ENCODE measurements at places on chromosomes 4 and X. TPM values are rescaled to one million over a fixed set of nuclear protein-coding genes. Genes with fewer than 3 reads are reported as not detected.

The PDK3 gene
- total RNA-seq = 32.2 TPM

The PI4K2B gene
- 42.0 TPM for total RNA-seq

The FAM47E gene
- not detected for total RNA-seq

The TMEM144 gene
- 0.66 TPM for total RNA-seq

The SSX1 gene
- total RNA-seq = not detected

The STK26 gene
- 28.6 TPM for total RNA-seq

The SPACA5 gene
- total RNA-seq = not detected

The ASB11 gene
- total RNA-seq = not detected

The TRIM2 gene
- total RNA-seq = 0.29 TPM

DNA sequence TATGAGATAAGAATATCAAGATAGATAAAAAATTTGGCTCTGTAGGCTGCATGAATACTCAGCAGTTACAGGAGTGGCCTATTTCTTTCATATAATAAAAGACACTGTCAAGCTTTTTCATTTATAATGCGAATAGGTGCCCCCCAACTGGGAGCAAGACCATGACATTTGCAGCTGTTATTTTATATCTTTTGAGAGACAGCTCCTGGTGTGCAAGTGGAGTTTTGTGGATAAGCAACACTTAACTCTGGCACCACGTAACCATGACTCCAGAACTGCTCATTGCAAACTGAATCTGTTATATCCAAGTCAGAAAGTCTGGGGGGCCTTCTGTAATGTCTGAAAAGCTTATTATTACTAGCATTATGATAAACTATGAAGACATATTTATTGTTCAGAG lies 1372.4 kb downstream of the C4orf33 start:
- DNase-seq = no peak

- DNase-seq = peak; percentile 45
These were observed 60.4 kb upstream of the HPF1 start for GRCh38 chr4:169818063-169818679.

- no peak for DNase-seq
These were observed 57.6 kb upstream of the LGI2 start for GRCh38 chr4:25088093-25088952.

DNA sequence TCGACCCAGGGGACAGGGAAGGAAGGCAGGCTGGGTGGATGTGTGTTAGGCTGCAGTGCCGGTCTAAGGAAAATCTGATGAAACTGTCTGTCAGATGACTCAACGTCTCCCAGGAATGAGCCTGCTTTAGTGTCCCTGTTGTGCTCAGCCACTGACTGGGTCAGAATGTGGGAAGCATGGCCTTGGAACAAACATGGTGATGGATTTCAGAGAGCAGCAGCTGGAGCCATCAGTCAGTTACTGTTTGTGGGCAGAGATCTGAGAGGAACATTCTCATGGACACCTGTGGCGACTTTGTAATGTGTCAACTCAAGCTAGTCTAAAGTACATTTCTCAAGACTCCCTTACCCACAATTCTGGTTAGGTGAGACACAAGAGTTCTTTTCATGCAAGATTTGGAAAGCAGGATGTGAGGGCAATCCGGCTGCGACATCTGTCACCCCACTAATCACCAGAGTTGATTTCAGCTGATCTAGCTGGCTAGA lies 63.2 kb downstream of the ANAPC10 start:
- no peak for DNase-seq

DNA sequence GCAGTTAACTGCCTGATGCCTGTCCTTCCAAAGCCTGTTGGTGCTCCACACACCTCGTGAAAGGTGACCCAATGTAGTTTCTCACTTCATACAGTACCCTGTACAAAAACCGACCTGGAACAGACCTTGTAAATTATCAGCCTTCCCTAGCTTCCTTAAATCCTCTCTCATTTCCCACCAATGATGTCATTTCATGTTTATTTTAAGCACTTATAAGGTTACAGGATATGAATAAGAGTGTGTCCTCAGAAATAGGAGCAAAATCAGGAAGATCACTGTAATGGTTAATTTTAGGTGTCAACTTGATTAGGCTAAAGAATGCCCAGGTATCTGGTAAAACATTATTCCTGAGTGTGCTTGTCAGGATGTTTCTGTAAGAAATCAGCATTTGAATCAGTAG lies 44.7 kb downstream of the TMEM150C start:
- DNase-seq = no peak

DNA sequence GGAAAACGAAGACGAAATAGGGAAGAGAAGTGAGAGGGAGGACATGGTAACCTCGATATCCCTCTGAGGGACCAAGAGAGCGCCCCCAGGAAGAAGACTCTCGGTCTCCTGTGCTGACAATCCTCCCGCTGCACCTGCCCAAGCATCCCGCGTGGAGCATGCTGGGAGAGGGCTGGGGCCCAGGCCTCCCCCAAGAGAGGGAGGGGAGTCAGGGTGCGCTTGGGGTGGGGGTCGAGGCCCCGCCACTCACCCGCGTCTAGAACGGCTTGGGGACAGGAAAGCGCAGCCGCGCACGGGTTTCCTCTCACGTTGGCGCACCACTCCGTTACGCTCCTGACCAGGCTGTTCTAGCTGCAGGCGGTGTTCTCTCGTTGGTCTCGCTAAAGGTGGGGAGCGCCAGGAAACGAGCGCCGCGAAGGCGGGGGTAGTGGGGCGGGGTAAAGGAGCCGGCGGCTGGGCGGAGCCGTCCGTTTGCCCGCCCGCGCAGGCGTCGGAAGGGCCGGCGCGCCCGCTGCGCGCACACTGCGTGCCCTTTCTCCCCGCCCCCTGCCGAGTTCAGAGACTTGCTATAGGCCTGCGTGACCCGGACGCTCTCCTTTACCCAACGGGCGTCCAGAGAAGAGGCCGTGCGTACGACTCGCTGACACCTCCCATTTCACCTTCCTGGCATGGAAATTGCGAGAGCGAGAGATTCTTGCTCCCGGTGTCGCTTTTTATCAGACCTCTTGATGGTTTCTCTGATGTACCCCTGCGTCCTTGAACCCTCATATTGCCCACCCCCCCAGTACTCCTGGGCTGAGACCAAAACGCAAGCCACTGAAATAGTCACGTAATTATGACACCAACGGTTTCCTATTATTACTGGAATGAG lies at the start of gene C1GALT1C1:
Gene C1GALT1C1, minus strand, starts transcription at position 388 of the 871 bp plus-strand sequence. CDS start 2,888 bp downstream, outside the sequence.
- peak; percentile 94 for DNase-seq

GRCh38 chrX:154731881-154732280 lies 19.0 kb downstream of the GAB3 start:
- no peak for DNase-seq

GRCh38 chr4:128553686-128554515 lies 255.6 kb upstream of the JADE1 start:
- no peak for DNase-seq

- no peak for DNase-seq
These were observed 88.1 kb downstream of the CCSER1 start for GRCh38 chr4:90215286-90215685.

- no peak for DNase-seq
These were observed 98.0 kb downstream of the GASK1B start for GRCh38 chr4:158074851-158075250.

GRCh38 chr4:175229154-175229553 lies 311.0 kb downstream of the ADAM29 start:
- no peak for DNase-seq
